ENCODE measurements at places on chromosomes 16 and 17.

DNA sequence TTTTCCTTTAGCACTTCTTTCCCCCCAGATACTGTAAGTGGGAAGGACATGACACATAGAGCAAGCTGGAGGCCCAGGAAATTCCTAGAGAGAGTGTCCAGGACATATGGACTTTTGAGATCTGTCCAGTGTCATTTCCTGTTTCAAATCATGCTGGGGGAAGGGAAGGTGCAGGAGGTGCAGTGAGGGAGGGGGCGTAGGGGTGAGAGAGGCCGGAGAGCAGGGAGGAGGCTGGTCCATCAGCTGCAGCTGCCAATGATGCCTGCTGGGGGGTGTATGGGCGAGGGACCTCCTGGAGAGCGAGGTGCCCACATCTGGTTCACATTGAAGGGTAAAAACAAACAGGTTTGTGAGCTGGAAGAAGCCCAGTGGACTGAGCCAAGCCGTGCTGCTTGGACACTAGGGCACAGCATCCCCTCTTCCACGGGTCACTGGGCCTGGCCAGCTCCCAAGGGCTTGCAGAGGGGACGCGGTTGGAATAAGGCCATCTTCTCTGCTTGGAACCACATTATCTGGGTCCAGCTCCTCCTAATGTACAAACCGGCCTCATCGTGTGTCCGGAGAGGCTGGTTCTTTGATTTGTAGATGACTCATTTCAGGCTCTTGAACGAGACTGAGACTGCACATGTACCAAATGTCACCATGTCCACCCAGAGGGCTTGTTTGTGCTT, 70.4 kb upstream of the SMURF2 start:
- DNase-seq: no peak

DNA sequence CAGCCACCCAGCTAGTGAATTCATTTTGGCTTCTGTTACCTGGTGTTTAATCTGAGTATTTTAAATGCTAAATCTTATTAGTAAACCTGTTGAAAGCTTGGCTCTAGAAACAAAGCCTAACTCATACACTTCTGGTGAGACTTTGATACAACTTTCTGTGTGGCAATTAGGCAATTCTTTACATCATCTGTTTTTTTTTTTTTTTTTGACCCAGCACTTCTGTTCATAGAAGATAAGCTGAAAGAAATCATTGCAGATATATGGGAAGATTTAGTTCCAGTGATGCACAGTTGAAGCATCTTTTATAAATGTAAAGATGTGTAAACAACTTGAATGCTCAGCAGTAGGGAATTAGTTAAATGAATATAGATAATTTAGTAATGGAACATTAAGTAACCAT, 21.7 kb upstream of the ABCC11 start:
- DNase-seq: no peak

DNA sequence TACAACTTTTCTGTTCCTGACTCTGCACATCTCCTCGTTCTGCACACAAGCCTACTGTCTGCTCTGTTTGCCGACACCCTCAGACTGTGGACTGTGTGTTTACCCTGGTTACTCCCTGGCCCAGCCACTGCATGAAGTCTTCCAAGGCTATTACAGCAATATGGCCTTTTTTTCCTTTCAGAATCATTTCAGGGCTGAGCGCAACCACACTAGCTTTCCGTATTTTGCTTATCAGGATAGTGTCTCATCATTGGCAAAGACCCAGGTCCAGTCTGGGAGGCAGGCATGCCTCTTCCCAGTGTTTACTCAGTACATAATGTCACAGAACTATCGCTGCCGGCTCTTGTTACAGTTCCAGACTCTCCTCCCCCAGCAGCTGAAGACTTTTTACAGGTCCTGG, 10.1 kb downstream of the DNAH9 start:
- DNase-seq: no peak

GRCh38 chr17:21177401-21177800, 36.6 kb downstream of the TMEM11 start:
- DNase-seq: no peak

DNA sequence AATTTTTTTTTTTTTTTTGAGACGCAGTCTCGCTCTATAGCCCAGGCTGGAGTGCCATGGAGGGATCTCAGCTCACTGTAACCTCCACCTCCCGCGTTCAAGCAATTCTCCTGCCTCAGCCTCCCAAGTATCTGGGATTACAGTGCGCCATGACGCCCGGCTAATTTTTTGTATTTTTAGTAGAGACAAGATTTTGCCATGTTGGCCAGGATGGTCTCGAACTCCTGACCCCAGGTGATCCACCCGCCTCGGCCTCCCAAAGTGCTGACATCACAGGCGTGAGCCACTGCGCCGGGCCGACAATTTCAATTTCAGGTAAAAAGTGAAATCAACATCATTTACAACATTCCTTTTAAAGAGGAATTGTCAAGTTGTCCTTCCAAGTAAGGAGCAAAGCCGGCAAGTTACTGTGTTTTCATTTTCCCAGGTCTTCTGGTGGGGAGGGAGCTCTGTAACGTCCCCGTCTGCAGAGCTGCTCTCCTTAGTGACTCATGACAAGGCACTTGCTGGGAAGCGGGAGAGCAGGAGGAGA, 873 bp downstream of the NPLOC4 start:
- DNase-seq: no peak

DNA sequence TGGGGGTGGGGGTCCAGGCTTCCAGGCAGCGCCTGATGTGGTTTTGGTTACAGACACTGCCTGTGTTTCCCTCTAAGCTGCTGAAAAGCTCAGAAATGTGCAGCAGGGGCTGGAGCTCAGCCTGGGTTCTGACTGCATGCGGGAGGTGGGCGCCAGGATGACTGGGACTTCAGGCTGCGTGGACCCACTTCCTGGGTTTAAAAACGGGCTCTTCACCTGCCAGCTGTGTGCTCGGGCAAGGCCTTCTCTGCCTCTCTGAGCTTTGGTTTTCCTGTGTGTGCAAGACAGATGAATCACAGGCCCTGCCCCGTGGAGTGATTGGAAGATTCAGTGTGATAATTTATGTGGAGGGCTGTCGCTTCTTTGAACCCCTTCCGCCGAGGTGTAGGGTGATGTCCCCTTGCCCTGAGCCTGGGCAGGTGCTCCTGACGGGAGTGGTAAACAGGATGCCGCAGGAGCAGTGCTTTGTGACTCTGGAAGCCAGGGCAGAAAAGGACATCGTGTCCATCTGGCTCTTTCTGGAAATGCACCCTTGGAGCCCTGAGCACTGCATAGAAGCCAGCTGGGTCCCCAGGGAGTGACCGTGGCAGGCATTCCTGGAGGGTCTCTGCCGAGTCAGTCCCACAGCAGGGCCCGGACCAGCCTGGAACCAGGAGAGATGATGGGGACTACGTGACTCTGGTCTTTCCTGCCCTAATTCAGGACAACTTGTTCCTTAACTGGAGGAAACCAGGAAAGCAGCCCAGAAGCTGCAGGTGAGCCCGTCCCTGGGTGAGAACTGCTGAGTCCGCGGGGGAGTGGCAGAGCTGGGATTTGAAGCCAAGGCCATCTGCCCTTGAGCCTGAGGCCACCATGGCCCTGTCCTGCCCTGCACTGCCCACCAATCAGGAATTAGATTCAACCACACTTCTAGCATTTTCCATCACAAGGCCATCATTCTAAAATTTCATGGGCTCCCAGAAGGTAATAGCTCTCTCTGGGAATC, 28.5 kb upstream of the SLC7A5 start:
- DNase-seq: no peak

GRCh38 chr17:70022175-70022574, 52.9 kb upstream of the KCNJ16 start:
- no peak for DNase-seq

GRCh38 chr17:21400816-21401593, 24.8 kb downstream of the KCNJ12 start:
- no peak for DNase-seq

Measured in keratinocyte (primary cell).